ENCODE measurements at places on chromosomes 5 and 9. TPM values are rescaled to one million over a fixed set of nuclear protein-coding genes. Genes with fewer than 3 reads are reported as not detected.

Gene HACD4
- 1.4 TPM for total RNA-seq

- no peak for DNase-seq
Measured at GRCh38 chr9:2116073-2116472, 100.9 kb downstream of the SMARCA2 start.

Gene GBGT1
- 3.2 TPM for total RNA-seq

Gene SLC6A19
- total RNA-seq: not detected

DNA sequence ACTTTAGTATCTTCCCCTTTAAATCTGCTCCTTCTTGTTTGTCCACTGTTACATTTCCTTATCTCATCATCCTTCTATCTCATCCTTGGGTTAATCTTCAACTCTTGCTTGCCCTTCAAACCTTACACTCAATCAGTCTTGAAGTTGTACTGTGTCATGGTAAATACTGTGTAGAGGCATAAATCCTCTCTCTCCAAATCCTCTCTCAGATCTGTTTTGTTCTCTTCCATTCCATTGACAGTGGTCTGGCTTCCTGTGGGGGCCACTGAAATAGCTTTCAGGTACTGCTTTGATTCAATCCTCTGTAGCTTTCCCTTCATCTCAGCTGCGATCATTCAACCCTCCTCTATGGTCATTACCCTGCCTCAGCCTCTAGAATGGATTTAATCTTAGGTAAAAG is 104.0 kb downstream of the PLCXD3 start:
- no peak for DNase-seq

Gene LHX6
- total RNA-seq: not detected

- DNase-seq: no peak
Measured at GRCh38 chr5:74616236-74617146, 24.0 kb downstream of the ENC1 start.

Gene TMEM215
- total RNA-seq: not detected

DNA sequence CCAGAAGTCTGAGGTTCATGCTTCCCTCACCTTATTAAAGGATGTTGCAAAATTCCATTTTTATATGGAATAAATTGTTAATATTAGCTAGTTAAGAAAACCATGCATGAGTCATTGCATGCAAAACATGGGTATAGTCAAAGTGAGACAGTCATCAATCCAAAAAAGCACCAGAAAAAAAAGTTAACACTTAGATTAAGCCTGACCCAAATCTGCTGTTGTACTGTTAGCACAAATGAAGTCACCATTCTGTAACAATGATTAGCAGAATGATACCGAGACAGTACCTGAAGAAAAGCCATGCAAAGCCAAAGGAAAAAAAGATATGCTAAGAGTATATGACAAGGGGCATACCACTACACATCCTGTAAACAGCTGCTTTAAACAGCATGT is 49.5 kb downstream of the PKD2L2 start:
- DNase-seq: no peak
